ENCODE measurements at places on chromosomes 11 and 22.
A peak's percentile ranks its signal among the peaks of the same experiment; 100 is the strongest.

GRCh38 chr11:47130543-47130942 is 46.1 kb downstream of the ARFGAP2 start:
- no peak for DNase-seq

- no peak for DNase-seq
These were observed 52.3 kb downstream of the ZBTB44 start for GRCh38 chr11:130262424-130262823.

GRCh38 chr22:46372686-46373085 is 37.2 kb downstream of the TRMU start:
- no peak for DNase-seq

DNA sequence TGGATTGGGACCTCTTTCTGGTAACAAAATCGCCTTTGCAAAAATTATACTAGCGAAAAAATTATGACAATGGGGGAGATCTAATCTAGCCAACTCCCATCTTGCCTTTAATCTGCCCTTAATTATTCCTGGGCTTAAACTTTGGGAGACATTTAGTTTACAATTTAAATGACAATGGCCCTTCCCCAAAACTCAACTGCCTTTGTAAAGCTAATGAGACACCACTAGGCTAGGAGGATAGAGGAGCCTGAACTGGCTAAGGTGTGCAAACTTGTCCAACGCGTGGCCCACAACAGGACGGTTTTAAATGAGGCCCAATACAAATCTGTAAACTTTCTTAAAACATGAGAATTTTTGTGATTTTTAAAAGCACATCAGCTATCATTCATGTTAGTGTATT is 67.3 kb downstream of the RSF1 start:
- no peak for DNase-seq

GRCh38 chr11:77072851-77073327 is 6.1 kb downstream of the CAPN5 start:
- DNase-seq: peak; percentile 28

GRCh38 chr11:96033599-96033998 is 109.7 kb upstream of the MTMR2 start:
- peak; percentile 44 for DNase-seq

DNA sequence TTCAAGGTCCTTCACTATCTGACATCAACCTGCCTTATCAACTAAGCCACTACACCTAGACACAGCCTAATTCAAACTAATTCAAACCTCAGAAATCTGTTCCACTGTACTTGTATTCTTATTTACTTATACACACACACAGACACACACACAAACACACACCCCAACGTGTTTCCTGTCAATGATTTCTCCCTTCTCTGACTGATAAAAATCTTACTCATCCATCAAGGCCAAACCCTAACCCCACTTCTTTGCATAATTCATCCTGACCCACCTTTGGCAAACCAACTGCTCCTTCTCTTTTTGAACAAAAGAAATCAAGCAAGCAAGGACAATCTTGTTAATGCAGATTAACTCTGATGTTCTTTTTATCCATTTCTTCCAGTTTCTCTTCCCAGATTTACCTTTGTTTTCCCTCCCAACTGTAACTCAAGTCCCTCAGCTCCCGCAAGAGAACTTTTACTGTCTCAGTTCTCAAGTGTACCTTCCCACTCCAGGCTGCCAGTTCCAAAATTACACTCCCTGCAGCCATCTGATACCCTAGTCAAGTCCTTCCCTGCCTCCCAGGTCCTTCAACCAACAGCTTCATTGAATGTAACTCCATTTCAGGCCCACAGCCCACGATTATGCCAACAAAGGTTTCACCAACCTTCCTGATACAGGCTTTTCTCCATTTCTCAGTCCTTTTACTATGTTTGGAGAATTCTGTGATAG is 78.3 kb downstream of the PAK1 start:
- no peak for DNase-seq

GRCh38 chr11:107263844-107264563 is 193.6 kb downstream of the CWF19L2 start:
- no peak for DNase-seq

- no peak for DNase-seq
These were observed 14.5 kb downstream of the ACP2 start for GRCh38 chr11:47233989-47234668.

DNA sequence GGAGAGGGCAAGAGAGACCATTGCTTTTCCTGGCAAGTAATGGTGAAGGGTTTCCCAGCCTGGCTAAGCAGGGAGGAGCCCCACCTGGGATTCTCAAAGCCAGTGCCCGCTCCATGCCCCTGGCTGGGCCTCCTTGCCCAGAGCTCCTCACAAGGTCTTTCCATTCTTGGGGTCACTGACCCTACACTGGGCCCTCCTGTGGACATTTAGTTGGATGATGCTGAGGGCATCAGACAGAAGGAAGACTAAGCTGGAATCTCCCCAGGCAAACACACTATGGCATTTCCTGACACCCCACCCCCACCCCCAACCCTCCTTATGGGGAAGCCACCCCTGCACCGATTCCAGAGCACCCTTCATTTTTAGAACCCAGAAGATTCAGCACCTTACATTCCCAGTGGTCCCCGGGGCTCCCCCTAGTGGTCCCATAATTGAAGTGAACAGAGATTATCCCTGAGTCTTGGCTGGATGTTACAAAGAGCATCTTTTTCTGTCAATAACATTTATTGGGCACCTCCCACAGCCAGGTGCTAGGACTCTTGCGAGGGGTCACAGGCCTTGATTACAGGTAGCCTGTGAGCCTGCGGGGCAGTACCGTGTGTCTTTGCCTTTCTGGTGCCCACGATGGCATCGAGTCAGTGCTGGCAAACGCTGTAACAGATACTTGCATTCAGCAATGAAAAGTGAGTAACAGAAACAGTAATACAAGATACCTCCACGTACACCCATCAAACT is 548.5 kb downstream of the BUD13 start:
- peak; percentile 32 for DNase-seq

DNA sequence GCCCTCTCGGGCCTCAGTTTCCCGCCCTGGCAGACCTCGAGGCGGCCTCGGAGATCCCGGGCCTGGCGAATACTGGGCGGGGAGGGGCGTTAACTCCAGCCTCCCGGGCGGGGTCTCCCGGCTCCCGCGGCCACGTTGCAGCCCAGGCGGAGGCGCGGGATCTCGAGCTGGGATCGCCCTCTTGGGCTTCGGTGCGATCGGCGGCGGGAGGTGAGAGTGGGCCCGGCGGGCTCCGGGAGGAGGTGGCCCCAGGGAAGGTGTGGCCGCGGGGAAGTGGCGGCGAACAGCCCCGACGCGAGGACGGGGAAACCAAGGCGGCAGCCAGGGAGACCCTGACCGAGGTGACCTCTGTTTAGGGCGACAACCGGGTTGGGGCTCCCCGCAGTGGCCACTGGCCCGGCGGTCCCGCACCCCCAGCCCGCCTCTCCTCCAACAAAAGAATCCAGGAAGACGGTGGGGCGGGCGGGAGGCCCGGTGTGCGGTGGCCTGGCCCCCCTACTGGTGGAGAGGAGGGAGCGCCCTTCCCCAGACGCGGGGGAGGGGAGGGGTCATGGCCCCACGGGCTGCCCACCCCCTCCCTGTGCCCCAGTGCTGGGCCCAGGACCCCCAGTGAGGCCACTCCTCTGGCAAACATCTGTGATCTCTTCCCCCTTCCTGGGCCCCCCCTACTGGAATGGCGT is at the start of gene PHETA2:
PHETA2 (plus strand) TSS at position 117 of the 680 bp plus-strand sequence. CDS start 3,046 bp downstream, outside the sequence.
- no peak for DNase-seq

GRCh38 chr11:46296528-46297448 is 19.3 kb downstream of the CREB3L1 start:
- DNase-seq: no peak

DNA sequence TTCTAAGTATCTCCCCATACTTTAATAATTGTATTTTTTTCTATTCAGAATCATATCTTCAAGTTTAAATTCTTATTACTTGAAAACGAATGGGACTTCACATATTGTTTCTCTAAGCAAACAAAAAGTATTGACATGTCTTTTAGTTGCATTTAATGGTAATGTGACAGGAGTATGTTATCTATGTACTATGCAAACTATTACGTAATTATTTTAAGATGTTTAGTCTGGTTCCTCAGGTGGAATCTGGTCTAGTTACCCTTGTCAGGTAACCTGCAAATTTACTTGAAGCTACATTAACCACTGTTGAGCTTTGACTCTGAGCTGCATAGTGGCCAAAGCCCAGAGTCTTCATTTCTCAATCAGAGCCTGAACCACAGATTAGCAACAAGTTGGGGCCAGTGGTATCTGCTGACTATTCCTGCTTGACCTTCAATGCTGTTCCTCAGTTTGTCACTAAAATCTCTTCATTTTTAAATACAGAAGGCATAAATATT is 110.6 kb downstream of the ATM start:
- no peak for DNase-seq

- no peak for DNase-seq
These were observed 267.6 kb upstream of the DDI1 start for GRCh38 chr11:103768816-103769215.

GRCh38 chr22:38300197-38300945 is 16.9 kb downstream of the CSNK1E start:
- DNase-seq: no peak

GRCh38 chr11:93484716-93485115 is 58.5 kb downstream of the SMCO4 start:
- no peak for DNase-seq

DNA sequence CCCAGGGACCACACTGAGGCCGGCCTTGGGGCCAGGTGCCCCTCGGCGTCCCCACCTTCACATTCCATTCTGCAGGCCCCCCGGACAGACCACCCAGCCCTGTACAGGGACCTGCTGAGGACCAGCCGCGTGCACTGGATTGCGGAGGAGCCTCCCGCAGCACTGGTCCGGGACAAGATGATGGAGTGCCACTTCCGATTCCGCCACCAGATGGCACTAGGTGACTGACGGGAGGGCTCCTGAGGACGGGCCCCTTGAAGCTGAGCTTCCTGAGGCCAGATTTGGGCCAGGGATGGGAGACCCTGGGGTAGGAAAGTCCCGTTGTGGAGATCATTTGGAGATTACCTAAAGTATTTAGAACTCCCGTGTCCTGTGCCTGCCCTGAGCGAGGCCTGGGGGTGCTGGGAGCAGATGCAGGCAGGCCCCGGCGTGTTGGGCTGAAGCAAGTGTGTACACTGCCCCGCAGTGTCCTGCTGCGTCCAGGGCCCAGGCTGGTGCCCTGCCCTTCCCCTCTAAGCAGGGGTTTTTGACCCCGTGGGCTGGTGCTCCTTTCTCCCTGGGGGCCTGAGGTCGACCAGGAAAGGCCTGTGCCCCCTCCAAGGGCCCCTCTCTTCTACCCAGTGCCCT is 20.0 kb downstream of the TRMU start:
- DNase-seq: peak; percentile 77

DNA sequence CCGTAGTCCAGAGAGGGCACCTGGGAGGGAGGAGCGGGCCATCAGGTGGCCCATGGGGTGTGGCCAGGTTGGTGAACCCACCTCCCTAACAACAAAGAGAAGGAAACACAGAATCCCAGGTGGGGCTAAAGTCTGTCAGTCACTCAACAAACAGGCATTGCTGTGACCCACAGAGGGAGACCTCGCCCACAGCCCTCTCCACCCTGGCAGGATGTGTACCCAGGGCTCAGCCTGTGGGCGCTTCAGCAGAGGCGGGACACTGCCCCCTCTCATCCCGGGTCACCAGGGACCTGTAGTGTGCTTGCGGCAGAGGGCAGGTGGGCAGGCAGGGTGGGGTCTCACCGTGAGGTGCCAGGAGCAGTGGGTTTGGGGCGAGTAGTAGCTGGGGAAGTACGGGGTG is 25.1 kb downstream of the TMPRSS6 start:
- DNase-seq: no peak

GRCh38 chr11:62151737-62152102 is 27.9 kb downstream of the INCENP start:
- DNase-seq: no peak

DNA sequence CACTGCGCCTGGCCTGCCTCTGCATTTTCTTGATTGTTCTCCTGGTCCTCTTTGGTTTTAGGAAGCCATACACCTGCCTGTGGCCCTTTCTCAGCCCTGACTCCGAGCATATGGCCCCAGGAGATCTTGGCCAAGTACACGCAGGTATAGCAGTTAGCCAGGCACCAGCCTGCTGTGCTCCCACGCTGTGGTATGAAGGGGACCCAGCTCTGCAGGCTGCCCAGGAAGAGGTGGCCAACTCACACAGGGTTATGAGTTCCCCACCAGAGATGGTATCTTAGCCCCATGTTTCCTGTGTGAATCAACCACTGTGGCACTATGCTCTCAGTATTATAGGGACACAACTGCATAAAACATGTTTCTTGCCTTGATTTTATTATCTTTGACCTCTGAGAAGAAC is 31.1 kb downstream of the SGSM3 start:
- DNase-seq: no peak

DNA sequence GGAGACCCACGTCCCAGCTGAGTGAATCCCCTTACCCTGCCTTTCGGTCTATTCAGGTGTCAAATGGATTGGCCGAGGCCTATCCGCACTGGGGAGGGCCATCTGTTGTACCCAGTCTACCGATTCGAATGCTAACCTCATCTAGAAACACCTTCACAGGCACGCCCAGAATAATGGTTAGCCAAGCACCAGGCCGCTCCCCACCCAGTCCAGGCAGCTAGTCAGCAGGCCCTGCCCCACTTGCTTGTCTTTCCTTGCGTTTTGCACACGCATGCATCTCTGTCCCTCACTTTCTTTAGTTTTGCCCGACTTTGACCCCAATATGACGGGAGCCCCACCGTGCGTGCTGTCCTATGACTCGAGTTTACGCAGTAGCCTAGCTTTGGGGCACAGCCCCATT is 31.7 kb downstream of the PARVB start:
- DNase-seq: no peak

- no peak for DNase-seq
These were observed 54.4 kb downstream of the DGCR2 start for GRCh38 chr22:19067696-19068348.

DNA sequence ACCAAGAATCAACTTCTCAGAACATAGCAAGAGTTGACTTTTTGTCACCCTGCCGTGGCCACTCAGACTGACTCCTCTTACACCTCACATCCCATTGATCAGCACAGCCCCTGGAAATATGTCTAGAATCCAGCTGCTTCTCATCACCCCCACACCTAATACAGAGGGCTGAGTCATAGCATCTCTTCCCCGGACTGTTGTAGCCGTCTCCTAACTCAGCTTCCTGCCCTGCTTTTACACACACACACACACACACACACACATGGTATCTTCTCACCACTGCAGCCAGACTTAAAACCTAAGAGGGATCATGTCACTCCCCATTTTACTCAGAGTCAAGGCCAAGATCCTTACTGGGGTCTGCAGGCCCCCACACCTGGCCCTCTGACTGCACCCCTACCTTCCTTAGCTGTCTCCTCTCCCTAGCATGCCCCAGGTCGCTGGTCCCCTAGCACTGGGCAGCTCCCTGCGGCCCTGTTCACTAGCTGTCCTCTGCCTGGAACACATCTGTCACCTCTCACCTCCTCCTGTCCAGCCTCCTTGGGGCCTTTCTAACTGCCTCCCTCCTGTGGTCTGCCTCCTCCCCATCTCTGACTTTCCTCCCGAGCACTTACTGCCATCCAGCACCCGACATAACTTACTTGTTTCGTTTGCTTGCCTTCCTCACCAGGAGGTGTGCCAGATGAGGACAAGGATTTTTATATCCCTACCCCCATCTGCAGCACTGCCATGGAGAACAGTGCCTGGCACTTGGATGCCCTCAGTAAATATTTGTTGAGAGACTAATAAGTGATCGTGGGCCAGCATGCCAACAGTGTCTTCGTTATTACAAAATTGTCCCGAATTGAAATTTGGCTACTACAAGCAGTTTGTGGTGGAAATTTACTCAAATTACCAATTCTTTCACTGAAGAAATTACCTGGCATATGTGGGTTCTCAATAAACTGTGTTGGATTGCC is 61.9 kb downstream of the BMAL1 start:
- DNase-seq: no peak

Measured in dorsolateral prefrontal cortex (tissue), 122 donors.